Activated T-helper 9 cell treated with anti-CD3 and anti-CD28 coated beads, Interleukin-2, amount 50 U/mL, for 16 hours (primary cell): ENCODE measurements at places on chromosomes 4 and X.

GRCh38 chr4:94804650-94805049 lies 46.9 kb downstream of the BMPR1B start:
- no peak for DNase-seq

DNA sequence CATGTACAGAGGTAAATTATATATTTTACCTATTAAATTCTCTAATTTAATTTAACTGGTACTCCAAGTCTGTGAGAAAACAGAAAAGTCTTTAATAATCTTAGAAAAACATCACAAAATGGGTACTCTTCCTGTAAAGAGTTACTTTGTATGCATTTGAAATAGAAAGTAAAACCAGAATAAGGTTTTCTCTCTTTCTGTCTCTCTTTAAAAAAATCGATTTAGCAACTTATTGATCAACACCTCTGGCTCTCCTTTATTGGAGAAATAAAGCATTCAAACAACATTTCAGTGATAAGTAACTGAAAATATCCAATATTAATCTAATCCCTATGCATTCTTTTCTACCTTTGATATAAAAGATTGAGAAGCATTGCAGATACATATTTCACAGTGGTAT lies 27.4 kb downstream of the ATOH1 start:
- no peak for DNase-seq

DNA sequence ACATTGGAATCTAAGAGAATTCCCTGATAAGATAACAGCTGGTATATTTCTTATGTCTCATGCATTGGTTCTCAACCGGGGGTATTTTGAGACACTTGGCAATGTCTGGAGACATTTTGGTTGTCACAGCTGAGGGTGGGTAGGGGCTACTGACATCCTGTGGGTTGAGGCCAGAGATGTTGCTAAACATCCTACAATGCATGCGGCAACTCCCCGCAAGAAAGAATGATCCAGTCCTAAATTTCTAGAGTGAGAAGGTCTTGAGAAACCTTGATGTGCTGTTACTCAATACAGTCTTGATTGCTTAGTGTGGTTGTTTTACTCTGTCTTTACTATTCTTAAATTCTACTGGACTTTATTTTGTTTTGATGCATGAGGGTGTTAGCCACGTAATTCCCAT lies 287.2 kb downstream of the FRMPD4 start:
- no peak for DNase-seq

- DNase-seq = no peak
These were observed 54.6 kb upstream of the PARM1 start for GRCh38 chr4:74878323-74878722.

GRCh38 chrX:81412428-81412827 lies 210.5 kb downstream of the SH3BGRL start:
- no peak for DNase-seq

GRCh38 chrX:78555401-78555980 lies 103.6 kb downstream of the RTL3 start:
- DNase-seq = no peak

- DNase-seq = no peak
These were observed 137.3 kb upstream of the ANXA10 start for GRCh38 chr4:167955006-167955405.

GRCh38 chr4:177281351-177281909 lies 28.2 kb upstream of the NEIL3 start:
- DNase-seq = no peak
